ENCODE measurements at places on chromosomes 2 and 18.
A peak's percentile ranks its signal among the peaks of the same experiment; 100 is the strongest.

GRCh38 chr2:96143848-96144480, 1.3 kb downstream of the DUSP2 start:
- peak; percentile 96 for DNase-seq

DNA sequence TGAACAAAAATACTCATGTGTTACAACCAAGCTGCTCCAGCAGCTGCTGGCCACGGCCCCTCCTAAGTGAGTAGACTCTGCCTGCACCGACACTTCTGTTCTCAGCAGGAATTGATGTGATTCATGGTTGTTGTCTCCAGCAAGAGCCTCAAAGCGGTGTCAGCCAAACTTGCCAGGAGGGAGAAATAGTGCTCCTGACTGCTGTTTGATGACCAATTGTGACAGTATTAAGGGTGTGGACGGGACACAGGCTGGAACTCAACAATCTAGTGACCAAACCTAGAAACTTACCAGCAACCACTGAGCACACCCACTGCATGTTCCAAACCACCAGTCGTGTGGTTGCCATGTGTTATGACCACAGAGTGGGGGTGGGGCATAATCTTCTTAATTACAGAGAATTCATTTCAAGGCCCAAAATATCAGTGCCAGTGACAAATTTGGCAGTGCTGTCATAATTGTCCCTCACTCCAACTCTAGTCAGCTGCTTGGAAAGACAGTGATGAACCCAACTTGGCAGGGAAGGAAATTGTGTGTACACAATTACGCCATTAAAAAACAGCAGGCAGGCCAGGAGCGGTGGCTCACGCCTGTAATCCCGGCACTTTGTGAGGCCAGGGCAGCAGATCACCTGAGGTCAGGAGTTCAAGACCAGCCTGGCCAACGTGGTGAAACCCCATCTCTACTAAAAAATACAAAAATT, 30.4 kb downstream of the FBLN7 start:
- no peak for DNase-seq

DNA sequence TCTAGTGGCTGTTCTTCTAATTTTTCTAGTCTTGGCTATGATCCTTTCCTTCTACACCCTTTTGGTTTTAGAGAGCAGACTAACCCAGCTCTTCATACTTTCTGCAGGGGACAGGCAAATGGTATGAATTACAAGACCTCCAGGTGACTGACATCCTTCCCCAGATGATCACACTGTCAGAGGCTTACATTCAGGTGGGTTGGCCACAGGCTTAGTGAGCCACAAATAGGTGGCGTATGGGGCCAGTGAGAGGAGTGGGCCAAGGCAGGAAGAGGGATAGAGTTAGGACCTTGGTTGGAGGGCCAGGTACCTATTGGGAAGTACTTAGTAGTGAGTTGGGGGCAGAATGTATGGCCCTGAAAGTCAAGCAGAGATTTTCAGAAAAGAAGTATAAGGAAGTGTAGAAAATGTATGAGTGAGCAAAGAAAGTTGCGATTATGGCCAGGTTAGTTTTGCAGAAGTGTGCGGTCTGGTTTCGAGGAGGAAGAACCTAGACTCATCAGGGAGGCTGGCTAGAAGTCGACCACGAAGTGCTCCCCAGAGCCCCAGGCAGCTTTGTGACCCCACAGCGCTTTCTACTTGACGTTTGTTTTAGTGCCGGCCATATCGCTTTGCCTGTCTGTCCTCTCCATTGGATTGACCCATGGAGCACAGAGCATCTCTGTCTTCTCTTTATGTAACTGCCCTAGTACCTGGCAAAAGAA, 20.0 kb downstream of the SFTPB start:
- DNase-seq = no peak

DNA sequence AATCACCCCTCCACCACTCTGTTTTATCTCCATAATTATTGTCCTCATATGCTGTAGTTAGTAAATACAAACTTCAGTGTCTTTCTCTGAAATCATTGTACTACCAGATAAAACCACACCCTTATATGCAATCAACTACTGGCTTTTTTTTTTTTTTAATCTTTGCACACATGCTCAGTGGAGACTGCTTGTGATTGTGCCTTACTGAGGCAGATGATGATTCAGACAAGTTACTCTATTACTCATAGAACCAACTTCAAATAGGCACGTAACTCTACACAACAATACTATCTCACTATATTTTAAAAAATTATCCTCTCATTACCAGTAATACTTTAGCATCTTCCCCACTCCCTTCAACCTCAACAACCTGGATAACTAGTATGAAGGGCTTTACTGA, 1278.4 kb upstream of the PIK3C3 start:
- DNase-seq = no peak

DNA sequence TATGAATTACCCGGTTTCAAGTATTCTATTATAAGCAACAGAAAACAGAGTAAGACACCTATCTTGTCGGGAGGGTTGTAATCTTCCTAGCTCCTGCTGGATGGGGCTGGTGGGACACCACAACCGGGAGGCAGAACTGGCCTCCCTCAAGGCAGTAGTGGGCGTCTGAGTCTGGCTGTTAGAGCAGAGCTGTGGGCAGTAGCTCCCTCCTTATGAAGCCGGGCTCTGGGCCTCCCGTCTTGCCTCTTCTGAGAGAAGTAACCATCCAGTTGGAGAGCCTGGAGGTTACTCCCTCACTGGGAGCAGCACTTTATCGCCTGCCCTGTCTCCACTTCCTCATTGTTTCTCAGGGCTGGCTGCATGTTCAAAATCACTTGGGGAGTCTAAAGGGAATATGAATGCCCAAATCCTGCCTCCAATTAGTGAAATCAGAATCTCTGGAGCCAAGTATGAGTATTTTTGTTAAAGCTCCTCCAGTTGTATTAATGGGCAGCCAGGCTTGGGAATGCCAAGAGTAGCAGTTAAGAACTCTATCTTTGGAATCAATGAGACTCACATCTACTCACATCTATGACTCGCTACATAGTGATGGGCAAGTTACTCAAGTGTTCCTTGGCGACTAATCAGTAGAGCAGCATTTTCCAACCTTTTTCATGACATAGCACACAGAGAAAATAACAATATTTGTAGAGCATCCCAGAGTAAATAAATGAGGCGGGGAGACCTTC, 27.3 kb upstream of the NRP2 start:
- no peak for DNase-seq

GRCh38 chr2:196213252-196213980, 42.0 kb upstream of the STK17B start:
- DNase-seq = no peak

DNA sequence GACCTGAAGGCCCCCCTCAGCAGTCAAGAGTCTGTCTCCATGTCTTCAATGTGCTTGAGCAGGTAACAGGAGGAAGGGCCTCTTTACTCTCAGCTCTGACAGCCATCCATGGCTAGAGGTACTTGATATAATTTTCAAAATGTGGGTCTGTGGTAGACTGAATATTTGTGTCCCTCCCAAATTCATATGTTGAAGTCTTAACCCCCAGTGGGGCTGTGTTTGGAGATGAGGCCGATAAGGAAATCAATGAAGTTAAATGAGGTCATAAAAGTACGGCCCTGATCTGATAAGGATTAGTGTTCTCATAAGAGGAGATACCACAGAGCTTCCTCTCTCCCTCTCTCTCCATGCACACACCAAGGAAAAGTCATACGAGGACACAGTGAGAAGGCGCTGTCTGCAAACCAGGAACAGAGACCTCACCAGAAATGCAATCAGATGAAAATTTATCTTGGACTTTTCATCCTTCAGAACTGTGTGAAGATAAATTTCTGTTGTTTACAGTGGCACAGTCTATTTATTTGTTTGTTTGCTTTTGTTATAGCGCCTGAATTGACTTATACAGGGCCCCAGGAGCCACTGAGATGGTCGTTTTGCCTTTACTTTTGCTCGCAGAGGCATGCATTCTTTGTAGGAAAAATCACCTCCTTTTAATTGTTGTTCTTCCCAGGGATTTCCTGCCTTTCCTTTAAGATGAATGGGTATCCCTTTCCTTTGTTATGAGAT, 274.8 kb upstream of the TRIB2 start:
- no peak for DNase-seq

DNA sequence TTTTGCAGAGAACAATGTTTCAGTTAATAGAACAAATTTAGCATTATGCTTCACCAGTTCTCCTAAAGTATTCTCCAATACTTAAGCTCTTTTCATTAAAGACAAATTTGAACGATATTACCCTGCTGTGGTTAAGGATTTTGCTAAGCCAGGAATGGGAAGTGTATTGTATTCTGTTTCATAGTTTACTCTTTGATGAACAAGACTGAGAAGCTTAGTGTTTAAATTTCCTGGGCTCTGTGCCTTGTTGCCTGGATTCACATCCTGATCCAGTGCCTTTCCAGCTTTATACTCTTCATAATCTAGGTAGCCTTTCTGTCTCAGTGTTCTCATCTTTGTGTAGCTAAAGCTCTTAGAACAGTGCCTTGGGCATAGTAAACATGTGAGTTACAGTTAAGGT, 58.6 kb upstream of the GLS start:
- DNase-seq = no peak

GRCh38 chr2:39434233-39434897, 2.7 kb downstream of the MAP4K3 start:
- no peak for DNase-seq

DNA sequence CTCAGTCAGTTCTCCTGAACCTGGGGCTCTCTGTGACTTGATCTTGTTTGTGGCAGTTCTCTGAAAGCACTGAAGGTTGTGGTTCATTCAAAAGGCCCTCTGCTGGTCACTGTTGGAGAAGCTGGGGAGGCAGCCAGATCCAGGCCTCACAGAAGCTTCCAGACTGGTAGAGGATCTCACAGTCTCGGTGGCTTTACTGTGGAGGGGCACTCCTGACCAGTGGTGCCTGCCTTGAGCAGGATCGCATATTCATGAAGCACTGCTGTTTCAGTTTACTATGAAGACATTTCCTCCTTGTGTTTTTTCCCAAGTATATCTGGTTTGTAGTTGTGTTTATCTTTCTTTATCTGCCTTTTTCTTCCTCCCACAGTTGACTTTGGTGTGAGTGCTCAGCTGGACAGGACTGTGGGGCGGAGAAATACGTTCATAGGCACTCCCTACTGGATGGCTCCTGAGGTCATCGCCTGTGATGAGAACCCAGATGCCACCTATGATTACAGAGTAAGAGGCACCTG, 133.9 kb downstream of the MAP4K4 start:
- DNase-seq = peak; percentile 71

- no peak for DNase-seq
These were observed 152.5 kb upstream of the AQP4 start for GRCh38 chr18:27017901-27018500.

DNA sequence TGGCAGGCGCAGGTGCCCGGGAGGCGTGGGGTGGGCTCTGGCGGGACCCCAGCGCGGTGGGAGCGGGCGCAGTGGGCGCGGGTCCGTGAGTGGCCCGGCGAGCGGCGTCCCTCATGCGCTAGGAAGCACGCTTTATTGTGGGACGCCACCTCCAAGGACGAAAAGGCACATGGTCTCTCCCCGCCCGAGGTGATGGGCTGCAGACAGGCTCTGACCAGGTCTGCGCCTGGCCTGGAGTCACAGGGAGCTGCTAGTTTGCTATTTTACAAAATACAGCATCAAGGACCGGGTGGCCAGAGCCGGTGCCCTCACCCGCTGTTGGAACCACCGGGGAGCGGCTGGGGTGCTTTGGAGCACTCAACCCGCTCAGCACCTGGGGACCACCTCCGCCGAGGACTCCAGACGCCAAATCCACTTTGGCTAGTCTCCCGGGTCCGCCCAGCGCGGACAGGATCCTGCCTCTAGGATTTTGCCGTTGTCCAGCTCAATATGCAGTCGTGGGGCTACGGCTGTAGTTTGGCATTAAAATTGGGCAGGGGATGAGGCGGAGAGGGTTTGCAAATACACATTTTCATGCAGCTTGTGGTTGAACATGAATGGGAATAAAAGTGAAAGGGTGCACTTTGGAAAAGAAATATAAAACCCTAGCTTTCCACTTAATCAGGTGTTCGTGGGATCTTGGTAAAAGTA, 65.4 kb downstream of the LRRFIP1 start:
- DNase-seq = no peak

DNA sequence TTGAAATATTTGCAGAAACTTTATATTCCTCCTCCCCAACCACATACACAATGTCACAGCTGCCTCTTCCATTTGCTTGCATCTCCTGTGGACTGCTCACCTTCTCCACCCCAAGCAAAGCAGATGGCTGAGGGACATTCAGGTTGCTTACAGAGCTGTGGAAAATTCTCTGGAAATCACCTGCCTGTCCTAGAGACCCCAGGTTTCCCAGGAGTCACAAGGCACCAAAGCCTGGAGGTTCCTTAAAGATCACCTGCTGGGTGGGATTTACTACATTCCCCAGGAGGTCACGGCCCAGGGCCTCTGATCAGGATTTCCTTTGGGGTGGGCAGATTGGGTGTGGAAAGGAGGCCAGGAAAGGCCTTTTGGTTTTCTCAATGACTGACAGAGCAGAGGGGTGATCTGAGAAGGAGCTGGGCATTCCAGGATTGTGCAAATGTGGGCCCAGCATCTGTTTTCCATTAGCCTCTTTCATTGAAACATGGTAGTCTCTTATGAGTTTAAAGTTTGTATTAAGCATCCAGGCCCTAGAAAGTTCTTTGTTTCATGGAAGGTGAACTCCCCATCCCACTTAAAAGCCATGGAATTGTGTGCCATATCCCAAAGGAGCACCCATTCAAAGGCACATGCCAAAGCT, 410.7 kb upstream of the TNP1 start:
- DNase-seq = no peak

GRCh38 chr18:21444465-21445212, 155.9 kb downstream of the ESCO1 start:
- peak; percentile 25 for DNase-seq

Data from NCI-H524 (cell line).